Adipocyte (in vitro differentiated cells): ENCODE measurements at places on chromosomes 5 and 9.

- DNase-seq: peak; percentile 51
These were observed 18.7 kb downstream of the KCNIP1 start for GRCh38 chr5:170522211-170523141.

DNA sequence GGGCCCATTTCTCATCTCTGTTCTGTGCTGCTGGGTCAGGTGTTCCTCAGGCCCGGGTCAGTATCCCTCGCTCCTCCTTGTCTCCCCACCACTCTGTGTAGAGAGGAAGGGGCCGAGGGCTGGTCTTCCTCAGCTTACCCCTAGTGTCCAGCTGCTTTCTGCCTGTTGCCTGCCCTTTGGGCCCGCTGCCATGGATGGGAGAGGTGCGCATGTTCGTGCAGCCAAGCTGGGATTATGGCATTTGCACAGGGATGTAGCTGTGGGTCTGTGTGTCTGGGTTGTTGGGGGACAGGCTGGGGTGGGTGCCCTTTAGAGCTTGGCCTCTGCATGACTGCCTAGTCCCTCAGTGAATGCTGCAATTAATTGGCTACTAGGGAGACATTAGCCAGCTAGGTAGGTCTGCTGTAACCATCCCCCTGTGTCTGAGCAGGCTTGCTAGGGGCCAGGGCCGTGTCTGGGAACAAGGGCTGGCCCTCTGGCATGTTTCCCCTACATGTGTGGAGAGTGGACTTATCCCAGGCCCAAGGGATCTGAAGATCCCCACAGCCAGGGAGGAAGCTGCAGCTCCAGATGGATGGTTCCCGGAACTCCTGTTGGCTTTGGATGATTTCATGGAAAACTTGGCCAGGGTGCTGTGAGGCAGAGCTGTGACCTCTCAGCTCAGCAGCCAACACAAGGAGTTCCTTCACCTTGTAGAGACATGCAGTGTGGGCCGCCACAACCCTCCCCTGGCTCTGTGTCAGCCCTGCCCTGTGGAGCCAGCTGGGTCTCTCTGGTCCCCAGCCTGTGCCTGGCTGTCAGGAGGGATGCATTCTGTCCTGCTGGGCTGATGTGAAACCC, 161.9 kb downstream of the MACROH2A1 start:
- DNase-seq: no peak

DNA sequence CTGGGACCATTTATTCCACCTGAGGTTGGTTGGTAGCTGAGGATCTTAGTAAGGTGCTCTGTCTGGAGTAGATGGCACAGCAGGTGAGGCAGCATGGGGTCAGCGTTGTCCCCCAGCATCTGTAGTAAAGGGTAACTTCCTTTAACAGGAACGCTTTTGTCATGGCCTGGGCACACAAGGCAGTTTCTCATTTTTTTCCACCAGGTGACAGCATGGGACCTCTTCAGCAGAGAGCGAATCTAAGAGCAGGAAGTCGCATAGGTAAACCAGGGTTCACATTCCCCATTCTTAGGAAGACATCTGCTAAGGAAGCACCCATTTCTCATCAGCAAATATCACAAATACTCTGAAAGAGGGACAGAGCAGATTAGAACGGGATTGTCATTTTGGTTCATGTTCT, 56.5 kb downstream of the GPR107 start:
- no peak for DNase-seq

DNA sequence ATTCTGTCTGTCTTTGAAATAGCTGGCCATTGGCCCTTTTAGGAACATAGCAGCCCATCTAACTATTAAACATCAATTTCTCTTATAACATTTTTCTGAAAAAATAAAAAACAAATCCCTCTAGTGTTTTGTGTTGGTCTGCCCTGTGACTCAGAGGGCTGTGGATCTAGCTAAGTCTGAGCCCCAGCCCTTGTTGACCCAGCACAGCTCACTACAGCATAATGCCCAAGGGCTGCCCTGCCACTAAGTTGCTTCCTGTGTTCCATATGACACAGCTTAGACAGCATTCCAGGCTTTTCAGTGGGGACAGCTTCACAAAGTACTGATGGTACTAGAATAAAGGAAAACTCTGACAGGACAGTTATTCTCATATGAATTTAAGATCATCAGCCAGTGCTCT, 136.0 kb downstream of the SCAMP1 start:
- peak; percentile 61 for DNase-seq

DNA sequence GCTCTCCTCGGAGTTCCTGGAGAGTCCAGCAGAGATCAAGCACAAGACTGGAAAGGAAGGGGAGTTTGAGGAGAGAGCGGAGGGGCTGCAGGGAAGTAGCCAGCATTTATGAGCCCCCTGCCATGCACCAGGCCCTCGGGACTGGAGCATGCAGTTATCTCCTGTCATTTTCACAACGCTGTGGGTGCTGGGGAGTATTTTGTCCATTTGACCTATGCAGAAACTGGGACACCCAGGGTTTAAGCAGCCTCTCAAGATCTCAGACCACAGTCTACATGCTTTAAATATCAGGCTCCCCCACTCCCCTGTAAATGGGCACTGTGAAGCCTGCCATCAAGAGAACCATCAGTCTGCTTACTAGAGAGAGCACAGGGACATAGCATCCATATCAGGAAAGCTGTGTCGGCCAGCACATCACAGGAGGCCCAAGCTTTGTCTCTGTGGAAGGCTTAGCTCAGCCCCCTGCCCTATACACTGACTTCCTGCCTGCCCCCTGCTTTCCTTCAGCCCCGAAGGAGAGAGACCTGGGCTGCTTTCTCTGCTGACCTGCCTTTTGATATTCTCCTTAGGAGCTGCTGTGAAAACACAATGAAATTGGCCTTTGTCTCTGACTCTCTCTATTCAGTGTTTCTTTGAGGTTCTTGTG, 7.3 kb downstream of the FOXI1 start:
- no peak for DNase-seq

DNA sequence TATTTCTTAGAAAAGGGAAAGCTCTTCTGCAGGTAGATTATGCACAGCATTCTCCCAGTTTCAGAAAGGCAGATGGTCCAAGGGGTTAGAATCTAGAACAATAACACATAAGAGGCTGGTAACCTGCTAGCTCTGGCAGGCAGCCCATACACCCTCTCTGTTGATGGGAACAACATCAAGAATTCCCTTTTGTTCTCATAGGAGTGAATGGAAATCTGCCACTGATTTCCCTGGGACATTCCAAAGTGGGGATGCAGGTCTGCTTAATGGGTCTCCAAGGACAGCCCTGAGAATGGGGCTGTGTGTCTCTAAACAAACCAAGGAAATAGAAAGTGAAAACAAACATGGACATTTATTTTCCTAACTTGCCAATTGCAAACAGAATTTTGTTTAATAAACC, 456.8 kb downstream of the EBF1 start:
- DNase-seq: no peak

DNA sequence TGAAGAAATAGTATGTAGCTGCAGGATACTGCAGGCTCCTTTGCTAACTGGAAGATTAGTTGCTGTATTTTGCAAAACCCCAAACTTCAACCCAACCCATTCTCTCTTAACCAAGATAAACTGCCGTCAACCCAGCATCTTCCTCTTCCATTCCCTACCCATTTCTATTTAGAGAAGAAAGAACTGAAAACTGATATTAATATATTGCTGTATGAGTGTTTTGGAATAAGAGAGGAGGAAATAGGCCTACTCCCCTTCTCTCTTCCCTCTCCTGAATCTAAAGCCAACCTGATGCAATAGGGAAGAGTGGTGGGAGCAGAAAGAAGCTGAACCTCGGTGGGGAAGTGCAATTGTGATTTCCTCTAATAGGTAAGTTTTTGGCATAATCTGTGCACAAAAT, 83.7 kb downstream of the TMEM215 start:
- no peak for DNase-seq

DNA sequence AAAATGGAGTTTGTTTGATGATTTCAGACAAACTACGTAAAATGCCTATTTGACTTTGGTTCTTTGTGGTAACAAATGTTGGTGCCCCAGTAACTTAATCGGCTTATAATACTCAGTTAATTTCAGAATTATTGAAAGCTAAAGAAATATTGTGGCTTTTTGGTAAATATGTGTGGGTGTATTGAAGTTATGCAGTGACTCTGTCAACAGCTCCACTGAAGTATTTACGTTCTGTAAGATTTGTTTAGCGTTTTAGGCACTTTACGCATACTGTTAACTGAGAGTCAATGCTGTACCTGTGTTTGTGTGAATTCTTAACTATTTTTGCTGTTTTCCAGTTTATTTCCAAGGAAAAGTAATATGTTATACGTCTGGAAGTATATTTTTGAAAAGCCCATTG, 2.2 kb downstream of the RAD23B start:
- no peak for DNase-seq

DNA sequence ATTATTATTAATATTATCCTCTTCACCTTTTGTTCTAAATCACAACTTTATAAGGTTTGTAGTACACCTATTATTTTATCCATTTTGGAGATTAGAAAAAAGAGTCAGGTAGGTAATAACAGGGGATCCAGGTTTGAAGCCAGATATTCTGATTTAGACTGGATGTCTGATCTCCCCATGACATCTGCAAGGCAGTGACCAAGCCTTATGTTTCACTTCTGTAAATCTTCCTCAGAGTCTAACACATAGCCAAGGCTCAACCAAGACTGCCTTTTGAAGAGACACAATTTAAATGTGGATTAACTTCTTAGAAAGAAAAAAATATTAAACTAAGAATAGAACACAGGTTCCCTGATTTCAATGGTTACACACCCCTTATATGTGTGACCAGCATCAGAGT, 44.2 kb downstream of the CETN3 start:
- no peak for DNase-seq

DNA sequence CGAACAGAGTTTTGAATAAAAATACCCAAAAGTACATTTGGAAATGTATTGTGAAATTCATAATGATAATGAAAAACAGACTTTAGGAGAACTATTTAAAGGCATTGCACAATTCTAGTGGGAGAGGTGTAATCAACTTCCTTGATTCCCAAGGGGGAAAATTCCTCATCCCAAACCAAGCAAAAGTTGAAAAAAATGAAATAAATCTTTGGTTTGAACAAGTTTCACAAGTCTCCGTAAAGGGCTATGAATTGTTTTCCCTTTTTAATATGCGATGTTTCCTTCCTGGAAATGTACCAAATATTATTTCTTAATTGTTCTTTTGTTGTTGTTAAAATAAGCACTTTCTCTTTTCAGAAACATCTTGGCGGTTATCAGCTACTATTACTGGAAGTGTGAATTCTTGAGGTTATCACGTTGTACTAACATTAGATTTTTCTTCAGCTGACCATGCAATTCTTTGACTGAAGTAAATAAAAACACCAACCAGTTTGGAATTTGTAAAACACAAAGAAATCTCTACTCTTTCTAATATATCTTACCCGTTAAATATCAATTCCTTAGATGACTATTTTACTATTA, 59.3 kb downstream of the SVEP1 start:
- DNase-seq: peak; percentile 96

DNA sequence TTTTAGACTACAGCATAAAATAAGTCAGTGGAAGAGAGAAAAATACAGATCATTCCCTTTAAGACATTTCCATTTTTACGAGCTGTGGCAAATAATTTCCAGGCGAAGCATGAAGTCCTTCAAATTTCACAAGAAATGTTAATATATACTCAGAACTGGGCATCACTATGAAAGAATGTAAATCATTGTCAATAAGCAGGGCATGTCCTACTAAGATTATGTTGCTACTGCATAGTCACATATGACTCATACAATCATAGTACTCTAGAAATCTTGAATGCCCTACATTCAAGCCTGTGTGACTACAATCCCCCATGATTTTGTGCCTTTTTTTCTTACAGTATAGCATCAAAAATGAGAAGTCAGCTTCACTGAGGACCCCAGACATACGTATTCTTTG, 485.2 kb upstream of the FTMT start:
- peak; percentile 81 for DNase-seq

DNA sequence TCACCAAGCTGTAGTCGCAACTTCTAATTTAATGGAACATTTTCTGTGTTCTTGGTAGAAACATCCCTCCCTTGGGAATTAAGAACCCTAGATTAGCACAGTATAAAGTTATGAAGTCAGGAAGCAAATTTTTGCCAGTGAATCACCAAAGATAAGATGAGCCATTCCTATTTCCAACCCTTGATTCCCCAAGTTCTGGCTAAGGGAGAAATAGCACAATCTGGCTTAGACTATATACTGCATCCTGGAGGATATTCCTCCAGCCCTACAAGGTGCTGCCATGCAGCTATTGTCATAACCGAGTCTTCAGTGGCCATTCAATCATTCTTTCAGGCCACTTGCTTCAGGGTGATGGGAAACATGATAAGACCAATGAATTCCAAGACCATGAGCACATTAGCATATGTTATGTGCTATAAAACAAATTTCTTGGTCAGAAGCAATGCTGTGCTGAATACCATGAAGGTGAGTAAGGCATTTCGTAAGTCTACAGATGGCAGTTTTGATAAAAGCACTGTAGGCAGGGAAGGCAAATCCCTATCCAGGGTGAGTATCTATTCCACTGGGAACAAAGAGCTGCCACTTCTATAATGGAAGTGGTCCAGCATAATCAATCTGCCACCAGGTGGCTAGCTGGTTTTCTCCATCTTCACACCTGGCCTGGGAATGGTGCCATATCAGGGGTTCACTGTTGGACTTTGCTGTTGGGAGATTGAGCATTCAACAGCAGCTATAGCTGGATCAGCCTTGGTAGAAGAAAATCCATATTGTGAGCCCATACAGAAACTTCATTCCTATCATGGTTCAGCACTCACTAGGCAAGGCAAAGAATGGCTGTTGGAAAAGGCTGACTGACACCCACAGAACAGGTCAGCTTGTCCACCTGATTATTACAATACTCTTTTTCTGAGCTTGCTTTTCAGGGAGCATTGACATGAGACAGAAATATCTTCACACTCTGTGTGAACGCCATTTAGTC, 19.6 kb upstream of the ARL15 start:
- DNase-seq: peak; percentile 89

DNA sequence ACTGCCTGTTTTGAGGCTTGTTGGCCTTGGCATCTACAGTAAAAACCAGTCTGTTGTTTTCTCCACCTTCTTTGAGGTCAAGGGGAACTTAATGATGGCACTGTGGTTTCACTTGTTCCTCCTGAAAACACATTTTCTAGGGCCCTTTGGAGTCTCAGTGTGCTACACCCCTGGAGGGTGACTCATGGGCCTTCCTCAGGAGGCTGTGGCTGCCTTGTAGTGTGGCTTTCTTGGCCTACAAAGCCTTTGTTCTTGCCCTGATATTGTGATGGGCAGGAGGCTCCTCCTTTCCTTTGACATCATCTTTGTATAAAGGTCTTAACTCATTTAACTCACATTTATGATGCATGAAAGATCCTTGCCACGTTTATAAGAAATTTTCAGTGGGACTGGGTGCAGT, 56.3 kb upstream of the GPBP1 start:
- no peak for DNase-seq

GRCh38 chr5:8824371-8824770, 721.5 kb downstream of the SEMA5A start:
- DNase-seq: no peak

- DNase-seq: no peak
These were observed 49.6 kb downstream of the NDST1 start for GRCh38 chr5:150557509-150557872.

DNA sequence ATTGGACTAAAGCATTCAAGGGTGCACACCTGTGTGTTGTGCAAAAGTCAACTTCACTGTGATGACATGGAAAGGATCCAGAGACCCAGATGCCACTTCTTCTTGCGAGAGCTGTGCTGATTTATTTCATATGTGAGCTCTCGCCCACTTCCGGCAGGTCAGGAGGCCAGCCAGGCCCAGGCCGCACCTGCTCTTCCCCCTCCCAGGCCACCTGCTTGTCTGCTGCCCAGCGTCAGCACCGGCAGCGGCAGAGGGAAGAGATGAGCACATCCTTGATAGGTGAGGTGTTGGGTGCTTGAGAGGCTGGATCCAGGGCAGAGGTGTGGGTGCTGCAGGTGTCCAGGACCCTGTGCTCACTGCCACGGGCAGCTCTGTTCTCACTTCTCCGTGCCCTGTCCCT, 242.9 kb downstream of the FANCC start:
- DNase-seq: no peak

GRCh38 chr9:33124751-33125381, 42.3 kb downstream of the B4GALT1 start:
- no peak for DNase-seq
